Right kidney (tissue), 9 donors: ENCODE measurements at places on chromosomes 7 and 10.

GRCh38 chr10:127151541-127151940 lies 44.9 kb downstream of the INSYN2A start:
- no peak for DNase-seq

GRCh38 chr7:155660758-155661093 lies 16.3 kb downstream of the RBM33 start:
- DNase-seq, result no peak

- no peak for DNase-seq
These were observed 321.9 kb downstream of the CCDC3 start for GRCh38 chr10:12679636-12680035.

DNA sequence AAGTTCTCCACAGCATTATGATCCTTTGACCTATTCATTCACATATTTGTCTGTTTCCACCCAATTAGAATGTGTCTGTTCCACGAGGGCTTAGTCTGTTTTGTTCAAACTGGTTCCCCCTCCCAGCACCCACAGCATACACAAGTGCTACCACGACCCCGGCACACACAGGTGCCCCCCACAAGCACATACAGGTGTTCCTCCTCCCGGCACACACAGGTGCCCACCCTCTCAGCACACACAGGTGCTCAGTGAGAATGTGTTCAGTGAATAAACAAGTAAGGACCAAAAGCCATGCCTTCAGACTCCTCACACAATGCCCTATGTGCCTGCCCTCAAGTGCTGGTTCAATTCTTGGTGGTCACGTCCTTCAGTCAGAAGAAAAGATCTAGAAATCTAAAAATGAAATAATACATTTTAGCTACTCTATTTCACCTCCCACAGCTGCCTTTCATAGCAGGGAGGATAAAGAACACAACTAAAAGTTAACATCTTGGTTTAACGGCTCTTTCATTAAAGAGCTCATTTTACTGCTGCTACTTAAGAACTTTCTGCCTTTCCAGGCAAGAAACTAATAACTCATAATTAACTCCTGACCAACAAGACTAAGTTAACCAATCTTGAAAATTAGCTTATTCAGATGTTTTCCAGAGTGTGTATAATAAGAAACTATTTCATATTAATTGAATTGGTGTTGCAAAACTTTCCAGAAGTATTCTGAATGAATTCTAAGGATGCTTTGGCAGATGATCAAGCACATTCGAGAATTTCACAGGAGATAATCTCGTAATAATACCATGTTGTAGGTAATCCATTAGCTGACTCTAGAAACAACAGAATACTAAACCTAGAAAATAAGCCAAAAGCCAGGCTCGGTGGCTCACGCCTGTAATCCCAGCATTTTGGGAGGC lies 2.3 kb downstream of the DNMBP start:
- DNase-seq, result no peak

DNA sequence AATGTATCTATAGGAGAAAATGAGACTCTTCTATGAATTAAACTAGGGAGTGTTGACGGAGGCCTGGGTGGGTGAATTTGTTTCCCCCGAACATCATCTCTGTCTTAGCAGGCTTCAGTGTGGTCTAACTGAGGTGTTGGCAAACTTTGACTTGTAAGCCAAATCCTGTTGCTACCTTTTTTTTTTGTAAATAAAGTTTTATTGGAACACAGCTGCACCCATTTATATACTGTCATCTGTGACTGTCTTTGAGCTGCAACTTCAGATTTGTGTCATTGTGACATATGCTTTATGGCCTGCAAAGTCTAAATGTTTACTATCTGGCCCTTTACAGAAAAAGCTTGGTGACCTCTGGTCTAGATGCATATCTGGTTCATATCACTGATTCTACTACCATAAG lies 455.9 kb downstream of the LRMDA start:
- DNase-seq, result no peak

DNA sequence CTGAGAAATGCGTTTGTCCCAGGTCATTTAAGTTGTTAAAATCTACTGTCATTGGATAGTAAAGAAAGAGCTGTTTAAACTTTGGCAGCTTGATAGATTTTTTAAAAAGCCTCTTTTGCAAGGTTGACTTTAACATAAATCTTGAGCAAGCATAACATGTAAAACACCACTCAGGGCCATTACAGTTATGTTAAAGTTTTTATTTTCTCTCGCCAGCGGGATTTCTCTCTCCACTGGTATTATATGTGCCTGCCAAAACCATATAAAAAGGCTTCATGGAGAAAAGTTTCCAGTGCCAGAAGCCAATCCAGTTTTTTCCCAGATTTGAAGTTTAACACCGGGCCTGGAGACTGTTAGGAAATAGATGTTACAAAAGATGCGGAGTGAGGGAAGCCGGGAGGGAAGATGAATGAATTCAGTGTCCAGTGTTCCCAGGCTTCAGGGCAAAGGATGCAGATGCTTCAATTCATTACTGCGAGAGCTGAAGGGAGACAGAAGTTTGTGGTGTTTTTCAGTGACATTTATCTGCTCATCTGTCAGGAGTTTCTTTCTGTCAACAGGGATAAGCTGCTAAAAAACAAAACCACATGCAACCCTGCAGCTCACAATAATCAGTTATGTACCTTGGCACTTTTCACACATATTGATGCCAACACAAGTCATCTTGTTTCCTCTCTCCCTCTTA lies 155.5 kb downstream of the SPAG6 start:
- DNase-seq, result no peak
